ENCODE measurements at places on chromosomes 1 and 21.

GRCh38 chr1:219041141-219041540 lies 132.5 kb upstream of the LYPLAL1 start:
- no peak for DNase-seq

DNA sequence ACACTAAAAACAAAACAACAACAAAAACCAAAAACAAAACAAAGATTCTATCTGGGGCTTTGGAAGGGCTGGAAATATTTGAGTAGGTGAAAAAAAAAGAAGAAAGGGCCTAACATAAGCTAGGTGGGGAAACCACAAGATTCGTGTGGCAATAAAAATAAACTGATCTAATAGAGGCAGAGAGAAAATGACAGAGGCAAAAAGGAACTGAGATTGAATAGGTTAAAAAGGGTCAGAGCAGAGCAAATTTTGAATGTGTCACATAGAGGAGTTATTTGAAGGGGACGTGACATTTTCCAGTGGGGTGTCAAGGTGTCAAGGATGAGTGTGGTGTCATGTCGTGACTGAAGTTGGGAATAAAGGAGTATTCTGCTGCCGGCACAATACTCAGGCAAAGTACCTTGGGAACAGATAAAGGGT lies 65.2 kb upstream of the RALGPS2 start:
- DNase-seq: no peak

DNA sequence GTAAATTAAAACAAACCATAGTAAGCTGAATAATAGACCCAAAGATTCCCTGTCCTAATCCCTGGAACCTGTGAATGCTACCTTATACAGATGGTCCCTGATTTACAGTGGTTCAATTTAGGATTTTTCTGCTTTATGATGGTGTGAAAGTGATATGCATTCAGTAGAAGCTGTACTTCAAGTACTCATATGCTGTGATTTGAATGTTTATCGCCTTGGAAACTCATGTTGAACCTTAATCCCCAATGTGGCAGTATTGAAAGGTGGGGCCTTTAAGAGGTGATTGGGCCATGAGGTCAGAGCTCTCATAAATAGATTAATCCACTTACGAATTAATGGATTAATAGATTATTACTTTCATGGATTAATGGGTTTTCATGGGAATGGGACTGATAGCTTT lies 10.6 kb upstream of the RRP15 start:
- DNase-seq: no peak

DNA sequence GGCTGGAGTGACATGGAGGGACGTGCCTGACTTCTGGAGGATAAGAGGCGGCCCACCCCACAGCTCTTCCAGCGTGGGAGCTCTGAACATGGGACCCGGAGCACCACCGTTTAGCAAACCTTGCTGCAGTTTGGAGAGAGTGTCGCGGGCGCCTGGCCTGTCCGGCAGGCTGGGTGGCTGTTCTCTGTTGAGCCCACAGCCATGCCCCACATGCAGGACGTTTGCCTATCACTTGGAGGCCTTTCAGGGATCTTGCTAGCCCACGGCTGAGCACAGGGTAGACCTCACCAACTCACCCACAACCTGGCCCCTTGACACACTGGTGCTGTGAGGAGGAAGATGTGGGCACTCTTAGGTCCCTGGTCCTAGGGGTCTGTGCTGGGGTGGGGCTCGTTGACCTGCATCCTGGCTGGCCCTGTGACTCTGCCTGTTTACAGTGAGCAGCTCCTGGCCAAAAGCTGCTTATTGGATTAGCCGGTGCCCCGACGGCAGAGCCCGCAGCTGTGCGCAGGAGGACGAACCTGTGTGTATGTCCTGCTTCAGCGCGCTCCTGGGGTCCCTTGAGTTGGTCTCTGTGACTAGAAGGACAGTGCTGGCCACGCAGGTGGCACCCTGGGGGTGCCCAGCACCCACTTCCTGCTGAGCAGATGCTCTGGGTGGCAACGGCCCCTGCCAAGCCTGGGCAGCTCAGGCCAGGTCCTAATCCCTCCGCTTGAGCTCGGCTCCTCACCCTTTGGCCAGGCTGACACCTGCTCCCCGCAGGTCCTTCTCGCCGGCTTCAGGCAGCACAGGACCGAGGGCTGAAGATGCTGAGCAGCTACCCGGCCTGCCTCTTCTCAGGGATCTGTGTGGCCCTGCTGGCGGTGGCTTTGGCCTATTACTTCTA lies 72.4 kb upstream of the TRAPPC10 start:
- DNase-seq: no peak

DNA sequence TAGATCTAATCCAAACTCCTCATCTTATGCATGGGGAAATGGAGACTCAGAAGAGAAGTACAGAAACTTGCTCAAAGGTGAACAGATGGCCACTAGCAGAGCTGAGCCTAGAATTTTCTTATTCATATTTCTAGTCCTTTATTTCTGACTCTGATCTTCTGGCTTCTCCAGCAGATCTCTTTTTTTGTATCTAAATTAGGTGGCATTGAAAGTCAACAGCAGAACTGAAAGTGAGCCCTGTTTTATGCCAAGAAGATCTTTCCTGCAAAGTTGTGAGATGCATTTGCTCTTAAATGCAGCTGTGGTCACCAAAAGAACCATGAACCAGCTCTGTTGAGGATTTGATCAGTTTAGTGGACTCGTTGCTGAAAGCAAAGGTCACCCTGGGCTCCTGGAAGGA lies 75.5 kb downstream of the KAZN start:
- DNase-seq: no peak

DNA sequence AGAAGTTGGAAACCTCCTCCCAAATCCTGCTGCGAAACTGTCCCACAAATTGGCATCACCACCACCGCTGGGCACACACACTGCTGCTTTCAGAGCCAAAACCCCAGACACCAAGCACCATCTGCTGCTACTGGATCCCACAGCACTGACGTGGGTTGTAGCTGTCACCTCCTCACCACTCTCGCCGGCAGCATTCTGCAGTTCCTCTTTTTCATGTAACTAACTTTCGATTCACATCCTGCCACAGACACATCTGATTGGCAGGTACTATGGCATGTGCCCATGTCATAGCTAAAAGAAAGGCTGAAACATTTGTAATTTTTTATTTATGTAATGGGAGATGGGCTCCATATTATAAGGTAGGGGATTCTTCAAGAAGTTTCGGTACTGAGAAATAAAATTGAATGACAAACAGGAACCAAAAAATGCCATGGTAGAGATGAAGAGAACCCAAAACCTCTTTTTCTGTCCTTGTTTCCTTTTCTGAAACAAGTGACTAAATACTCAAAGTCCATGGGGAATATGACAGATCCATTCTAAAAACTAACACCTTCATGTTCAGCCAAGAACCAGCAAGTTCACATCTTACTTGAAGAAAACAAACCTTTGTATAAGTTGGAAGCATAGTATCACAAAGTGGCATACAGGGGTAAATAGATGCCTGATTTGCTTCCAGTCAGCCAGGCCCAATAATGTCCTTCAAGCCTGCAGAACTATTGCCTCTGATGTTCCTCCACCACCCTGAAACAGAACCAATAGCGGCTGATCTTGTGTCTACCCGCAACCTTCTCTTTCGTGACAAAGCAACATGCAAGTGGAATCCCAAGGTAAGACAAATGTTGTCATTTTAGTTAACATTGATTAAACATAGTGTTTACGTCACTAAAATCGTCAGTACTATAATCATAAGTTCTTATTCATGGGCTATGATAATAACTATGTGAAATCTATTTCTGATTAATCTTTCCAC lies 26.6 kb upstream of the RGS13 start:
- peak; percentile 20 for DNase-seq

GRCh38 chr1:66160719-66161118 lies 368.0 kb downstream of the PDE4B start:
- DNase-seq: no peak

DNA sequence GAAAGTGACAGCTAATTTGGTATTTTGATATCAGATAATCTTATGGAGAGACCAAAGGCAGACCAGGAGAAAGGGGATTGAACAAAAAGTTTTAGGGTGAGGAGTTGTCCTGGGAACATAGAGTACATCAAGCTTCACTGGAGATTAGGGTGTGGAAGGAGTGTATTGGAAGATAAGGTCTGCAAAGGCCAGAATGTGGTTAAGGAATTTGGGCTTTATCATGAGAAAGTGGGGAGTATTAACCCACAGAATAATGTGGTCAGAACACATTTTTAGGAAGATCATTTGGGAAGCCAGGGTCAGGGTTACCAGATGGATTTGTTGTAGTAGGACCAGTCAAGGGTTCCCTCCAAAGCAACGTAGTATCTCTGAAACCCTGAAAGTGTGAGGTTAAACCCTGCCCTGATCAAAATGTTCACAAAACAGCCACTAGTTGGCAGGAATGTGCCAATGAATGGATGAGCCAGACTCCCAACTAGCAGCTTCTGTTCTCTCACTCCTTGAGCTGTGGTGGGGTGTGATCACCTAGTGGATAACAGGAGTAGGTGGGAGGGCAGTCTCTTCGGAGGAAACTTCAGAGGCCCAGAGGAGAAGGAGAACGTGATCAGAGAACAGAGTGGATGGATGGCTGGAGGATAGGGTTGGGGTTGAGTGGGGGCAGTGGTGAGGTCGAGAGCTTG lies 35.8 kb downstream of the SLC2A1 start:
- no peak for DNase-seq

DNA sequence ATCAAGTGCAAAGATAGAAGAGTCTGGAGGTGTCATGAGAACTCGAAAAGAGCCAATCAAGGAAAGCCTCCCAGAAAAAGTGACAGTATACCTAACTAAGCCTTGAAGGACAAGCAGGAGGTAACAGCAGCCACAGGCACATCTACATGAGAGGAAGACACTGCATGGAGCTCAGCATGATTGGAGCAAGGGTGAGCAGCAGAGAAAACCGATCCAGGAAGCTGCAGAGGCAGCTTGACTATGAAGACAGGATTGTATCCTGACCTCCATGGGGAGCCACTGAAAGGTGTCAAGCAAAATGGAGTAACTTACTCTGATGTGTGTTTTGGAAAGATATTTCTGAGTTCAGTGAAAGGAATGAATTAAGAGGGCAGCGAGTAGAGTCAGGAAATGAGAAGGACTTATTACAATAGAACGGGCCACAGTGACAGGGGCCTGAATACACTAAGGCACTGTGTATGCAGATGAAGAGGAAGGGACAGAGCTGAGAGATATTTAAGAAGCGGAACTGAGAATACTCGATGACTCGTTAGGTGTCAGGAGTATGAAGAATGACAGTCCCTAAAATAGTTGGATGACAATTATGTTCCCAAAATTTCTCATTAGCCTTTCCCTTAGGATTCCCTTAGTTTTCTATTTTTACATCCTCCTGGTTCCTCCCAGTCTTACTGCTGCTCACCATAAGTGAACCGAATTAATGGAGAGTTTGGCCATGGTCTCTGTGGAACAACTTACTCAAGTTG lies 139.3 kb upstream of the NFIA start:
- DNase-seq: no peak

- no peak for DNase-seq
Observed at GRCh38 chr21:38780879-38781278, 24.9 kb upstream of the ETS2 start.

- no peak for DNase-seq
Observed at GRCh38 chr1:38958967-38959366, 17.3 kb upstream of the RHBDL2 start.

- no peak for DNase-seq
Observed at GRCh38 chr21:42226626-42227025, 7.7 kb downstream of the ABCG1 start.

DNA sequence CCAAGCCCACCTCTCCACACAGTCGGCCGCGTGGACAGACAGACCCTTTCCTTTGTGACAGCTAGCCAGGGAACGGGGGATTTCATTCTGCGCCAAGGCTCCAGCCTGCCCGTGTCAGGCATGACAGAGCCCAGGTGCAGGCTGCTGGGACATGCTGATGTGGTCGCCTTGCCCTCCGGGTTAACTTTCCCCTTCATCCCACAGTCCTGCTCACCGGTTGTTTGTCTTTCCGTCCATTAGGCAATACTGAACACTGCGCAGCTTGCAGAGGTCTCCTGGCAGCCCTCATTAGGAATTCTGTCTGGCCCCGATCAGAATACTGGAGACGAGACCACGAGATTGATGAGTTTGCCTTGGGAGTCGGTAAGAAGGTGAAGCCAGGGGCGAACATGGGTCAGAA lies 62.8 kb downstream of the SPSB1 start:
- DNase-seq: no peak

DNA sequence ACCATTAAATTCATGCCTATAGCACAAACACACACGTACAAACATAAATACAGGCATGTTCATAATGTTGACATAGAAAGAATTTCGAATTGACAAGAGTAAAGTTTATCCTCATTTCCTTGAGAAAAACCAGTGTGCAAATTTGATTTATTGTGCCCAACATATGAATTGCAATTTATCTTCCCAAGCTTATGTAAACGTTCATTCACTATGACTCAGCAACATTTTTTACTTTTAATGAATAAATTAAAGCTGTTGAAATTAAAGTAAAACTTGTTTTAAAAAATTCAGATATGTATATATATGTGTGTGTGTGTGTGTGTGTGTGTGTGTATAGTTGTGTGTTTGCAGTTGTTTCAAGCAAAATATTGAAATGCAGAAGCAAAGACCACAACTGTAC lies 1067.9 kb downstream of the BRINP3 start:
- no peak for DNase-seq

DNA sequence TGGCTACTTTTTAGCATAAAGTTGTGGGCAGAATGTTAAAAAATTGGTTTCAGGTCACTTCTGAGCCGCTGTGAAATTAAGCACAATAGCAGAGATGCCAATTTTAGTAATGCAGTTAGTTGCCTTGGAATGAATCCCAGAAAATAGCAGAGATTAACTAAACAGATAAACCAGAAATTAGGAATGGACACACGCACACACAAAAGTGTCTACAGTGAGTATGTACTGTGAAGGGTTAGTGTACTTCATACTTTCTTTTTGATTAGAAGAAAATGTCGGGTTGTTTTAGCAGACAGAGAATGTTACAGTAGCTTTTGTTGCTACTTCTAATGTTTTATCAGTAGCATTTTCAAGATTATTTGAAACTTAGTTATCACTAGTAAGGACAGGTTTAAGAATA lies 106.7 kb downstream of the LEPR start:
- no peak for DNase-seq

DNA sequence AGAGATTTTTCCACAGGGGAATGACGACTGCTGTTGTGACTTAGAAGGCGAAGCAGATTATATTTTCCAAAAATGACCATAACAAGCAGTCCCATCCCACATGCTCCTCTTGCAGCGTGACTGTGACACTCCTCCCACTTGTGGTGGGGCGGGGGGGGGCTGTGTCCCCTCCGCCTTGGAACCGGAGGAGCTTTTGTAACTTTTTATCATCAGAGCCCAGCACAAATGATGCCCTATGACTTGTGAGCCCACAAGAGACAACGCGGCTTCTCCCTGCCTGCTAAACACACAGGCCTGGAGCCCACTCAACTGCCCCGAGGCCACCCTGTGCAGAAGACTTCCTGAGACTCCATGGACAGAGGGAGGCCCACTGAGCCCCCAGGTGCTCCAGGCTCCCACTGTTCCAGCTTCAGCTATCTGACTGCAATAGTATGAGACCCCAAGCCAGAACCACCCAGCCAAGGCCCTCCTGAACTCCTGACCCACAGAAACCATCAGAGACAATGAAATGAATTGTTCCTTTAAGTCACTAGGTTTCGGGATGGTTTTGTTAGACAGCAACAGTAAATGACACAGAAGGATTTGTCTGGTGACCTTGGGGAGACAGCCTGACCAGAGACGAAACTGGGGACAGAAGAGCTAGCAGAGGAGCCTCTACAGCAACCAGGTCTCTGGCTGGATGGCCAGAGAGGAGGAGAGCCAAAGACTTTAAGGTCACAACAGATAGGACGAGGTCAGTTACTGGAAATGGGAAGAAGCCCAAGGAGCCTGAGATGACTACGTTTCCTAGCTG lies 58.8 kb downstream of the CAPZB start:
- no peak for DNase-seq

GRCh38 chr1:109373126-109373525 lies 24.6 kb downstream of the SORT1 start:
- DNase-seq: no peak

- DNase-seq: no peak
Observed at GRCh38 chr1:20411196-20411980, 74.6 kb downstream of the CAMK2N1 start.
